Stimulated activated CD4-positive, alpha-beta T cell treated with anti-CD3 and anti-CD28 coated beads, TNF-alpha, amount 100 ng/mL, for 48 hours (primary cell): ENCODE measurements at places on chromosomes 3 and 15.
A peak's percentile ranks its signal among the peaks of the same experiment; 100 is the strongest.

- DNase-seq, result no peak
These were observed 10.3 kb downstream of the ZNF80 start for GRCh38 chr3:114227076-114227475.

GRCh38 chr3:111033470-111034050, 38.1 kb upstream of the NECTIN3 start:
- DNase-seq, result no peak

GRCh38 chr15:60072826-60073465, 68.8 kb downstream of the FOXB1 start:
- no peak for DNase-seq

DNA sequence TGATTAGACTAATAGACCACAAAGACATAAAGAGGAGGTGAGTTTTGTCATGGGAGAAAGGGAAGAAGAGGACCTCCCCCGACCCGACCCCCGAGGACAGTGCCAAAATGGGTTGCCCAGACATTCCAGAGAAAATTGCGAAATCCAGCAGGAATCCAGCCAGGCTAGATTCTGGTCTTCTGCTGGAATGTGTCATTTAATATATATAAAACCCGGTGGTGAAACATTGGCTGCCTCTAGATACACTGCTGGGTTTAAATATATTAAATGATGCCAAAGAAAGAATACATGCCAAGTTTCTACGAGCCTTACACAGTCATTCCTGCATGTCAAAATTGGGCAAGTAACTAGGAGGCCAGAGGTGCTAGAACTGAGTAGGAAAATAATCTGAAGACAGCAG, 45.3 kb upstream of the SPESP1 start:
- no peak for DNase-seq

DNA sequence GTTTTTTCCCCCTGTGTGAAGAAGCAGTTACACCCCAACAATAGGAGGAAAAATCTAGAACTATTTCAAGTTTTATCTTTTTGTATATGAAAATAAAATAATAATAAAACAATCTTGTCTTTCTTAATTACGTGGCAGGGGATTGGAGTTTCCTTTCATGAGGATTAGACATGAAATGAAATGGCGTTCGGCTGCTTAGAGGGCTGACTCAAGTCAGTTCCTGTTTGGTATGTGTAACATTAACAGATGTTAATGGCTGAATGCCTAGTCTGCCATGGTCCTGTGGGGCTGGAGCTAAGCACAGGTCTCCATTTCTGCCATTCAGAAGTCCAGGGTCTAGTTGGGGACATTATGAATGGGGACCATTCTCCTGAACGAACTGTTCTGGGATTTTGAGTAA, 3.1 kb upstream of the EXOG start:
- DNase-seq, result no peak

DNA sequence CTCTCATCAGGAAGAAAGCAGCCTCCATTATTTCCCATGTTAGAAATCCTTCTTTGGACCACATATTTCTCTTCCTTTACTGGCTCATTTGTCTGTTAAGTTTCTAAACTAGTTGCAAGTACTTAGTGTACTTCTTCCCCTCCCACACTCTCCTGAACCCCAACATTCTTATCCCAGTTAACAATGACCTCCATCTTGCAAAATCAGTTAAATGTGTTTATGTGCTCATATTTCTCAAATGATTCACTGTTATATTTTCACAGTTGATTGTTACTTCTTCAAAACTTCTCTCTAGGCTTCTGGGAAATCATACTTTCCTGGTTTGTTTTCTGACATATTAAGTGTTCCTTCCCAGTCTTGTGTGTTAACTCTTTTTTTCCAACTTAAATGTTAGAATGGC, 856.9 kb downstream of the EPHA3 start:
- DNase-seq, result no peak

DNA sequence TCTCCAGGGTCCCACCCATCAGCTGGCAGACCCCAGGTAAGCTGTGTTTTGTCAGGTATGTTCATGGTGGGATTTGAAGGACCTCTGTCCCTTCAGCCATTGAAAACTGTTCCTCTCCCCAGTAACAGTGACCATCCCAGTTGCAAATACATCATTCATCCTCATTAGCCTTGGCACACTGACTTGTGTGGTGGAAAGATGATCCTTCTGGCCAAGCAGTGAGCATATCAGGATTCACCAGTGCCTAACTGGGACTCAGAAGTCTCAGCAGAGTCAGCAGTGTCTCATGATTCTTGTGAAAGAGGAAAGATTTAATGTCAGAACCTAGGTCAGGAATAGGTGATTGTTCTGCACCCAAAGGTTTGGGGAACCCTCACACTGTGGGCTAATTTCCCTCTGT, 90.2 kb downstream of the DNAJB8 start:
- DNase-seq, result no peak

GRCh38 chr15:41847206-41847605, 8.6 kb downstream of the PLA2G4B start:
- no peak for DNase-seq

DNA sequence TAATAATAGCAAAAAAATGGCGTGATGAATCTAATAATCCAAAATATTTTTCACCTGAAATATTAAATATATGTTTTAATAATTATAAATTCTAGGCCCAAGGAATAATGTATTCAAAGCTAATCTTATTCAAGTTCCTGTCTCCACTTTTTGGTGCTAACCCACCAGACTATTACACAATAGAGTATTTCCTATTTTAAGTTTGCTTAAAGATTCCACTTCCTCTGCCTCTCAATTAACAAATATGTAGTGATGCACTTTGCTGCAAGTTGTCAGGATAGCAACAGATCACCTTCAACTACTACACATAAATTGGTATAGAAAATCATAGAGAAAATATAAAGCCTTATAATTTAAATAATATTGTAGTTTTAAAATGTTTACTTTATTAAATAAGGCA, 467.5 kb downstream of the C3orf38 start:
- DNase-seq, result no peak

DNA sequence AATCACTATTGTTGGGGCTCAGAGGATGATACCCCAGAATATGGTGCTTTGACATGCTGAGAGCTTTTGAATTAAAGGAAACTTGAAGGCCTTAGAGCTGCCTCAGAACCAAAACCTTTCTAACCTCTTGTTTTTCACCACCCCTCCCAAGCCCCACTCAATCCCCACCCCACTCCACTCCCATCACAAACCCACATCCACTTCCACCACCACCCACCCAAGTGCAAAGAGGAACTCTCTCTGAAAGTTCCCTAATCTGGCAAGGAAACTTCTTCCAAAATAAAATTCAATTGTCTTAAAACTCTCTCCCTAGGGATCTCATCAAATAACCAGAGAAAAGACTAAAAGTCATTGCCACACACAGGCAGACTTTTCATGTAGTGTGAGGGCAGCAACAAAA, 301.2 kb upstream of the ARHGEF26 start:
- DNase-seq, result no peak

DNA sequence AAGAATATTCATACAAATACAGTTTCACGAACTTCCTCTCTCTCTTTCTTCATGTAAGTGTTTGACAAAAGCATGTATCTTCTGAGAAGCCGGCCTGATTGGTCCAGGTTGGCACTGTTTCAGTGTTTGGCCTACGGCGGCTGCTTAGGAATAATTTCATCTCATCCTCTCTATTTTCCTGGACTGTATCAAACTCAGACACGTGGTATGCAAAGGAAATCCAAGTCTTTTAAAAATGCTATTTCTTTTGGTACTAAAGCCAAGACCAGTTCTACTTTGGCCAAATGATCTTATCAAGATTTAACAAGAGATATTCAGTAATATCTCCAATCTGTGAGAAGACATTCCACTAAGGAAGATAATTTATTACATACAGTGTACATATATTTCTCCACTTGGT, 152.8 kb downstream of the TIGIT start:
- DNase-seq, result no peak

- DNase-seq, result no peak
These were observed 48.4 kb upstream of the SPPL2A start for GRCh38 chr15:50813865-50814264.

GRCh38 chr3:55965776-55966175, 478.7 kb upstream of the WNT5A start:
- DNase-seq, result no peak

DNA sequence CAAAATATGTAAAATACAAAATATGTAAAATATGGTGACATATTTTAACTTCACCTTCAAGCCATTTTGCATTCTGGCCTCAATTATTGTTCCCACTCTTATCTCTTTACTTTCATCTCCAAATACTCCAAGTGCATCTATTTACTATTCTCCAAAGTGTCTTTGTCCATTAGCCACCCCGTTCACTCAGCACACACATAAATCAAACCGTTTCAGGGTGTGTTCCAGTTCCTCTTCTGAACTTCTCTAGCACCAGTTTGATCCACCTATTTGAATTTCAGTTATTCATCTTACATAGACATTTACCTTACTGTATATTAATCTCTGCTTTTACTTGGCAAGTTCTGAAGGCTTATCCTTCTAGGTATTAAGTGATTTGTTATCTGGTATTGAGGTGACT, 45.1 kb downstream of the SGO1 start:
- no peak for DNase-seq

GRCh38 chr3:41518626-41519025, 319.3 kb downstream of the CTNNB1 start:
- DNase-seq, result no peak

DNA sequence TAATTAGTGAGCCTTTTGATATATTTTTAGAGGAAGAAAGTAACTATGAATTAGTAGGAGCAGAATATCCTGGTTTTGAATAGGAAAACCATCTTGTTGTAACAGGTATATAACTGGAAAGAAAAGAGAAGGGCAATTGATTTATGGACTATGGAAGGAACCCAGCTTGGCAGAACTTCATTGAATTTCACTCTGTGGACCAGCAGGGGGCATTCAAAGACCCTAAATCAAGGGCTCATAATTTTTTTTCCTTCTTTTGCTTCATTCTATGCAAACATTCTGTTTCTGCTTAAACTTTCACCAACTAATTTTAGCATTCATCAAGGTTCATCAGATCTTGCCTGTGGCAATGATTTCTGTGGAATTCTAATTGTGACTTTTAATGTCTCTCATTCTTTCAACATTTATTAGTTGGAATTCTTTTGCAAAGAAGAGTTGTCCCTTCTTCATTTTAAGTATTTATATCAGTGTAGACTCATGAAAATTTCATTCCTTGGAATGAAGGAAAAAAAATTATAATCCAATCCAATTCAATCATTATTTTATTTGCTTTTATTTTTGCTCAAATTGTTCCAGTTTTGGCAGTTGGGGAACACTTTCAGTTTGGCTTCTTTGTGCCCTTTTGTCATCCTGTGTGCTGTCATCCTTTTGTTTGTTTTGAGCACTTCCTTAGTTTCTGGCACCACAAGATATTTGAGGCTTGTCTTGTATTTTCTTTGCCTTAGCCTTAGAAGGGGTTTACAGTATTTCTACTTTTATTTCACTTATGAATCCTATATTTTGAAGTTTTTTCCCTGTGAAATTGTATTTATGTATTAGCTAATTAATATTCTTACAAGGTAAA, 30.4 kb downstream of the NXPE3 start:
- peak; percentile 27 for DNase-seq

DNA sequence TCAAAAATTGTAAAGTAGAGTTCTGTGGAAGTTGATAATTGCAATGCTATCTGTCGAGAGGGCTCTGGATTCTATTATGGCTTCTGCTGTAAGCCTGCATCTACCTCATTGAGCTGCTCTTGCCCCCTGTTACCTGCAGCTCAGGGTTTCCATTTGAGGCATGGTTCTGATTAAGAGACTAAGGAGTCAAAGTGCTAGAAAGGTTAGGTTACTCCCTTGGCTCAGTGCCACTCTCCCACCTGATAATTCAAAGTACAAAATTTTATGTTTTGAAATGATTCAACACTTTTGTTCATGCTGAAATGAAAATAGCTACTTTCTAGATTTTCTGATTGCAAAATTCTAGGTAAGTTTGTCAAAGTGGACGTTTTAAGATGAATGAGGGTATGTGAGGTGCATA, 220.5 kb upstream of the SATB1 start:
- no peak for DNase-seq

DNA sequence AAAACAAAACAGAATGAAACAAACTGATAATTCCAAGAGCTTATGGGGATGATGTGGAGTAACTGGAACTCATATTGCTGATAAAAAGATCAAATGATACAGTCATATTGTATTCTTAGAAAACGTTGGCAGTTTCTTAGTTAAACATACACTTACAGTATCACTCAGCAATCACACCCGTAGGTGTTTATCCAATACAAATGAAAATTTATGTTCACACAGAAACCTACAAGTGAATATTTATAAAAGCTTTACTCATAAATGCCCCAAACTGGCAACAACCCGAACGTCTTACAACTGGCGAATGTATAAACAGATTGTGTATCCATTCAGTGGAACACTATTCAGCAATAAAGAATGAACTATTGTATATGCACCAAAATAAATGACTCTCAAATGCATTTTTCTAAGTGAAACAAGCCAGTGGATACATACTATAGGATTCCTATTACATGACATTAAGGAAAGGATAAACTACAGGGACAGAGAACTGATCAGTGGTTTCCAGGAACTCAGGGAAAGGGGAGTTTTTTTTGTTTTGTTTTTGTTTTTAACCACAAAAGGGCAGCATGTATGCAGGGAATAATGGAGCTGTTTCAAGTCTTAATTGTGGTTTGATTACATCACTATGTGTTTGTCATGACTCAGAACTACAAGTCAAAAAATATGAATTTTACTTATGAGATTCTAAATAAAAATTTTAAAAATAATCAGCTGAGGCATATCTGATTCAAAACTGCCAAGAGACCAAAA, 71.8 kb upstream of the NDUFB4 start:
- DNase-seq, result no peak

GRCh38 chr3:141557961-141558706, 71.3 kb downstream of the RASA2 start:
- DNase-seq, result no peak

GRCh38 chr3:38396861-38397260, 50.3 kb downstream of the XYLB start:
- DNase-seq, result no peak

DNA sequence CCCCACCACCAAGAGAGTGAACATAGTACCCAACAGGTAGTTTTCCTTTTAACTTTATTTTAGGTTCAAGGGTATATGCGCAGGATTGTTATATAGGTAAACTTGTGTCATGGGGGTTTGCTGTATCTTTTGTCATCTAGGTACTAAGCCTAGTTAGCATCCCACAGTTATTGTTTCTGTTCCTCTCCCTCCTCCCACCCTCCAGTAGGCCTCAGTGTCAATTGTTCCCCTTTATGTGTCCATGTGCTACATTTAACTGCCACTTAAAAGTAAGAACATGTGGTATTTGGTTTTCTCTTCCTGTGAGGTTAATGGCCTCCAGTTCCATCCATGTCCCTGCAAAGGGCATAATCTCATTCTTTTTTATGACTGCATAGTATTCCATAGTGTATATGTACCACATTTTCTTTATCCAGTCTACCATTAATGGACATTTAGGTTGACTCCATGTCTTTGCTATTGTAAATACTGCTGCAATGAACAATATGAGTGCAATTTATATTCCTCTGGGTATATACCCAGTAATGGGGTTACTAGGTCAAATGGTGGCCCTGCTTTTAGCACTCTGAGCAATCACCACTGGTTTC, 66.2 kb downstream of the ST3GAL6 start:
- DNase-seq, result no peak

DNA sequence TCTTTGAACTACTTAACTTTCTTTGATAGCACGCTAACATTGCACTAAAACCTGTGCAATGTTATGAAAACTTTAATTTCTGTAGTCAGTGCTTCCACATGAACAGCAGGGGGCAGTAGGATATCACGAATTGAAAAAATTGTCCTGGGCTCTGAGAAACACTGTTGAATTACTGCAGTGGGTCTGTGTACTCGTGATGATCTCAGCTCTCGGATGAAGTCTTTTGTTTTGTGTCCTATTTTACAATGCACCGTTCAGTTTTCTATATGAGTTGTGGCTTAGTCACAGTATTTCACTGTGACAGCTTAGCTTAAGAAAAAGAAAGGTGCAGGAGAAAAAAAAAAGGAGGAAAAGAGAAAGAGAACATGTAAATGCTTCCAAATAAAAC, 141.3 kb upstream of the CCDC54 start:
- DNase-seq, result no peak
